Stimulated activated CD8-positive, alpha-beta memory T cell treated with anti-CD3 and anti-CD28 coated beads, Interleukin-2, amount 100 ng/mL, for 48 hours (primary cell): ENCODE measurements at places on chromosomes 4 and X.

GRCh38 chr4:130542953-130543352 lies 1447.0 kb downstream of the C4orf33 start:
- no peak for DNase-seq

DNA sequence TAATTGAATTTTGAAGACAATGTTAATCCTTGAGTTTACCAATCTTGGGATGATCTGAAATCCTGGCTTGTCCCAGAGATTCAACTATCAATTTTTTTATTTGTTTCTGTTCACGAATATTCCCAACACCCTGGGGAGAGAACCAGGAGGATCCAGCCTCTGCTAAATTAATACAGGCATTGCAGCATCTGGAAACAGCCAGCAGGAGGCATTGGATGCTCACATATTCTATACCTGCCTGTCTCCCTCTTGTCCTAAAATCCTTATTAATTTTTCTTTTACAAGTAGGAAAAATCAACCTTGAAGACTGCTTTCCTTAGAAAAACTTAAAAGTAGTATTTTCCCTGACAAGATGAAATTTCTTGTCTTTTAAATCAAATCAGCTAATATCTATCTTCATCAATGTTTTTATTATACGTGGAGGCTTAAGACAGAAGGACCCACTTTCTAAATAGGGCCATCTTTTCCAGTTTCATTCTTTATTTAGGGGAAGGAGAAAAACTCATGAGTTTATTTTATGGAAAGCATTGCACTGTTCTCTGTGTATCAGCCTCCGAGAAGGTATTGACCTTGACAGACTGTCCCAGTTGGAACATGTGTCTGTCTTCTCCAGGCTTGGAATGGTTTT lies 102.4 kb downstream of the CLNK start:
- DNase-seq: no peak

- no peak for DNase-seq
Measured at GRCh38 chr4:8739317-8739716, 132.3 kb downstream of the HMX1 start.

- no peak for DNase-seq
Measured at GRCh38 chr4:174255786-174256185, 27.7 kb downstream of the FBXO8 start.

DNA sequence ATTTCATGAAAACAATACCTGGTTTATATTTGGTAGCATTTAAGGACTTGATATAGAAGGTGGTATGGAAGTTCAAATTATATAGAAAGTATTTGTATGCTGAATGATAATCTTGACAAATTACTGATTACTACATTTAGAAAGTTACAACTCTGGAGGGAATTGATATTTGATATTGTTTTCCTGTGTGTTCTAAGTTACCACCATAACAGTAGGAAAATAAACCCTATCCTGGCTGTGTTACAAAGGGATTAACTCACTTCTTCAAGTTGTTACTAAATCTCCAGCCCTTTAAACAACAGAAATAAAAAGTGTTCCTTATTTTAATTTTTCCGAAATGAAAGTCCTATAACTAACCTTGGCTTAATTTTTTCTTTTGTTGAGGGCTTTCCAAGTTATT lies 36.6 kb downstream of the FHL1 start:
- no peak for DNase-seq

DNA sequence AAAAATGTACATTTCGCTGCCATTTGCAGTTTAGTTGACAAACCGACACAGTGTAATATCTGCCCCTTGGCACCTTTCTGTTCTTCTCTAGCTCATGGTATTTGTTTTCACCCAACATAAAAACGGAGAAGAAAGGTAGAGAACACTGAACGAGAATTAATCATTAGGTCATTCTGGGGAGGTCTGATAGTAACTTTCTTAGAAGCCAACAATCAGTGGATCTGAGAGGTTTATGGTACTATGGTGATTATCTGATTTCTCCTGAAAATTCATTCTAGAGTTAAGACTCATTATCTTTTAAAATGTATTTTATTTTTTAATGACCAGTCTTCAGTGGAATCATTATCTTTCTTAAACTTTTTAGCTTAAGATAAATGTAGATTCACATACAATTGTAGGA lies 8.5 kb downstream of the RAPGEF2 start:
- DNase-seq: no peak

- DNase-seq: no peak
Measured at GRCh38 chrX:87160435-87161010, 357.1 kb upstream of the KLHL4 start.

- no peak for DNase-seq
Measured at GRCh38 chrX:84099120-84099519, 88.9 kb downstream of the RPS6KA6 start.

GRCh38 chrX:24243188-24243587 lies 70.7 kb downstream of the SUPT20HL2 start:
- no peak for DNase-seq

DNA sequence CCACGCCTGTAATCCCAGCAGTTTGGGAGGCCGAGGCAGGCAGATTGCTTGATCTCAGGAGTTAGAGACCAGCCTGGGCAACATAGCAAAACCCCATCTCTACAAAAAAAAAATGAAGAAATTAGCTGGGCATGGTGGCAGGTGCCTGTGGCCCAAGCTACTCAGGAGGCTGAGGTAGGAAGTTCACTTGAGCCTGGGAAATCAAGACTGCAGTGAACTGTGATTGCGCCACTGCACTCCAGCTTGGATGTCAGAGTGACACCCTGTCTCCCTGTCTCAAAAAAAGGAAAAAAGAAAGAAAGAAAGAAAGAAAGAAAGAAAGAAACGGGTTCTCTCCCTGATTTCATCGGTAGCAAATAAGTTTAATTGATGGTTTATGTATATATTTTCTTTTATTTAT lies 64.6 kb upstream of the ESX1 start:
- DNase-seq: no peak

- no peak for DNase-seq
Measured at GRCh38 chrX:130376077-130376476, 9.4 kb downstream of the GPR119 start.

DNA sequence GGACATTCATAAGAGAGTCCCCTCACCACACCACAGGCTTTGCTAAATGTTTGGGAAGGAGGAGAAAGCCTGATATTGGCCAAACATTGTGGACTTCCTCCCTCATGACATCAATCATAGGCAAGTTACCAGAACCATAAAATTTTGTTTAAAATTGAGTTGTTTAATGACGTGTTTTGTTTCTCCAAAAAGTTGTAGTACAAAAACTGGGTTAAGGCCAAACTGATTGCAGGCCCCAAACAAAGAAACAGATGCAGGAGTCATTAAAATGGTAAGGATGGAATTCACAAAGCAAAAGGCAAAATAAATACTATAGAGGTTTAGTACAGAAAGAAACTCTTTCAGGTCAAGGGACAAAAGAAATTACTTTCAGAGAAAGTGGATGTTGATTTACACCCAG lies 3.9 kb upstream of the ODAM start:
- no peak for DNase-seq

DNA sequence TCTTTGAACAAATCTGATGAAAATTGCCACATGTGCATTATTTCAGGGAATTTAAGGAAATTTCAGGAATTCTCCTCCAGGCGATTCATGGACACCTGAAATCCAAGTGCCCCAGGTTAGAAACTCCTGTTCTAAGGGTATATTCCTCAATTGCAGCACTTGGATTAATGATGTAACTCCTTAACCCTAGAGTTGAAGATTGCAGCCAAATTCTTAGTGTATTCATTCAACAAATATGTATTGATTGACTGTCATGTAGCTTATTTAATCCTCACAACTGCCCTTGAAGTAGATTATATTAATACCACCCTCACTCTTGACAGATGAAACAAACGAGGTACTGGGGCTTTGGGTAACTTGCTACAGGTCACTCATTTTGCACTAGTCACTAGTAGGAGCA lies 11.3 kb downstream of the CETN2 start:
- DNase-seq: no peak

GRCh38 chr4:20698820-20699219 lies 1.4 kb upstream of the PACRGL start:
- no peak for DNase-seq

- no peak for DNase-seq
Measured at GRCh38 chr4:185039508-185040273, 21.4 kb downstream of the HELT start.

DNA sequence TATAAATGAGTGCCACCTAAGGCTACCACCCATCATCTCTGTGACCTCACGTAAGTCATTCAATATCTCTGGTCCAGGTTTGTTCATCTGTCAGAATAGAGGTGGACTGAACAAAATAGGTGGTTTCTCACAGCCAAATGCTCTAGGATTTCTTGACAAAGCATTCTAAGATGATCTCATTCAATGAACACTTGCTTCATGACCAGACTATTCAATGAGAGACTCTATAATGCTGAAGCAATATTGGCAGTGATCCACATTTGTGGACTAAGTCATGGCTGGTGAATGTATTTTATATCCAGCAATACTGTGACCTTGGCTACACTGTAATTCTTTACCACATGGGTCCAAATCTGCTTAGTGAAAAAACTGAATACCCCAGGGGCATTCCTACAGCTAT lies 37.9 kb downstream of the LDB2 start:
- DNase-seq: no peak

DNA sequence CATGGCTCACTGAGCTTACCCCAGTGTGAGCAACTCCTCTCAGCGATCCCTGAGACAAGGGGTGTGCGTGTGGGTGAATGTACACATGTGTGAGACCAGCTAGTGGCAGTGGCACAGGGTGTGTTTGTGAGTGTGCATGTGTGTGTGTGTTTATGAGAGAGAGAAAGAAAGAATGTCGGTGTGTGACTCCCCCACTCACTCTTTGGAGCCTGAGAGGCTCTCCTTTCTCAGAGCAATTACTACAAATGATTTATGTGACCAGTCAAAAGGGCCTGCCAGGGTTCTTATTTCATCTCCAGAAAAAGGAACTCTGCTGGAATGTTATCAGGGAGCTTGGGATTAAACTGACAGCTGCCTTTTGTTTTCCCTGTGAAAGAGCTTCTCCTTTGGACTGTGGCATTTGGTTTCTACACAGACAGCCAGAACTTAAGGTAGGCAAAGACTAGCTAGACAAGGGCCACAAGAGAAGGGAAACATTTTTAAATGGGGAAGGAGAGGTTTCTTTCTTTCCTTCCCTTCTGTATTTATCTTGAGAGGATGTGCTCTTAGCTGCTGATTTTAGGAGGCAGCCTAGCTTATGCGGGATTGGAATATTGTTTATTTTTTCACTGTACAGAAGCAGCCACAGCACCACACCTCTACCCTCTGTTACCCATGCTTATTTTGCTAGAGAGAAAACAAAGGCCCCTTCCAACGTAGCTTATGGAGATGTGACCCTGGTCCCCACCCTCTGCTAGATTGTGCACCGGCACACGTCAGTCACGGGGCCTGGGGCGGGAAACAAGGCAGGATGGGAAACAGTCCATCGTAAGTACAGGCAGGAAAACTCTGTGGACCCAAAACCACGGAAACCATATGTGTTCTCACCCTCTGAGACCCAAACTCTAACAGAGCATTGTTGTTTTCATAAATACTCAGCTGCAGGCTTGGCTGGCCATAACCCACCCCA lies 143.5 kb downstream of the MGST2 start:
- no peak for DNase-seq

- no peak for DNase-seq
Measured at GRCh38 chr4:104596189-104596588, 101.5 kb upstream of the CXXC4 start.

DNA sequence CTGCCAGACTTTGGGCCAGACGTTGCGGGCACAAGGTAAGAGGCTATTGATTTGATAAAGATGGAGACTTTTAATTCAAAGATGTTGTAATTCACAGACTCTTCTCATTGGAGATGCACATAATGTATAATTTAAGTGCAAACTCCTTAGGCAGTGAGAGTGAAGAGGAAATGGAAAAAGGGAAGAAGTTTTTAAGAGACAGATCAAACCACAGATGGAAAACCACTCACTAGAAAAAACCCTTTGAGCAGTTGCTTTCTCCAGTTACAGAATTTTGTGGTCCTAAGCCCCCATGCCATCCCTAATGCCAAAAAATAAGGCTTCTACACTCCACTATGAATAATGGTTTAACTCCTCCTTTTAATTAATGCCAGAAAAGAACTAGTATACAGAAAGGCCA lies 977.1 kb upstream of the PRKX start:
- DNase-seq: no peak

DNA sequence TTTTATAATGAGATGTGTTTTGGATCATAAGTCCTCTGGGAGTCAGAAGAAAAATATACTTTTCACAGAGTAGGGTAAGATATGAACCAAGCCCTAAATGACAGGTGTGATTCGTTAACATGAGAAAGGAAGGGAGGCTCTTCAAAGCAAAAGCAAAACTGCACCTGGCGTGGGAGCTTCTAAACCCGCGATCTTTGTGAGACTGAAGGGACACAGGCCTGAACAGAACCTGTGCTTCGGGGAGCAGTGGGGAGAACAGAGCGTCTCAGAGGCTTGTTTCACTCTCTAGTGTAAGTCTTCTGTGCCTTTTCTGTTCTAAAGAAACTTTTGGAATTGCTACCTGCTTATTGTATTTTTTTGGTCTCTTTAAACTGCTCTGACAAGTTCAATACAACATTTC lies 30.2 kb upstream of the CYP4V2 start:
- DNase-seq: no peak

DNA sequence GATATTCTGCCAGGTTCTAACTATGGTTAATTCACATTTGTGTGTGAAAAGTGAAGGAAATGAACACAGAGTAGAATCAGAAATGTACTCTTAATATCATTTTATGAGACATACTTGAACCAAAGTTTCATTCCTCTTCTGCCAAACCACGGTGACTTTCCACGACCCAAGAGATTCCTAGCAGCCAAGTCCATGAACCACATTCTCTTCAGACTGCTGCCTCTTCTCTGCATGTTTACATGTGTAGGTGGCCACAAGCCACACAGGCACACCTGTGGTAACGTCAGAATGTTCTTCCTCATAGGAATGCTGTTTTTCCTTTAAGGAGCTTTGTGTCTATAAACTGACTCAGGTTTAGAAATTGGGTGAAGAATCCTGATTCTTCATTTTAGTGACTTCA lies 1411.2 kb downstream of the RAPGEF2 start:
- DNase-seq: no peak

DNA sequence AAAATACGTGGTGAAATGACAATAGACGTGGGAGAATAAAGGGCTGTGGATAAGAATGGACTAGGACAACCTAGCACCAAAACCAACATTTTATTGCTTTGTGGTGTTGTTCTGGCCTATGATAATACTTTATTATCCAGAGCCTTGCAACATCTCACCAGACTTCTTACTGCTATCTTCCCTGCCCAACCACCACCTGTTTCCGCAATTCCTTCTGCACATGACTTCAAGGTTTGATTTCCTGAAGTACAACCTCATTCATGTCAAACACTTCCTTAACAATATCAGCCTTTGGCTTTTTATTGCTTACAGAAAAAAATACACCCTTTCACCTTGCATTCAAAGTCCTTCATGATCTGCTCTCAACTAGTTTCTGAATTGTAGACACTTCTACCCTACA lies 84.8 kb downstream of the RTL3 start:
- no peak for DNase-seq

DNA sequence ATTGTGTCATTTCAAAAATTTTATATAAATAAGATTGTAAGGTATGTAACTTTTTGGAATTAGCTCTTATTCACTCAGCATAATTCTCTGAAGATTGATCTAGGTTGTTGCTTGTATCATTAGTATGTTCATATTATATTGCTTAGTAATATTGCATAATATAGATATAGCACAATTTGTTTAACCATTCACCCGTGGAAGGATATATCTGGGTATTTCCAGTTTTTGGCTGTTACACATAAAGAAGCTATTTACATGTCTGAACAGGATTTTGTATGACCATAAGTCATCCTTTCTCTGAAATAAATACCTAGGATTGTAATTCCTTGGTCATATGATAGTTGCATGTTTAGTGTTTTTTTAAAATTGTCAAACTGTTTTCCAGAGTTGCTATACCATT lies 82.5 kb downstream of the CPEB2 start:
- DNase-seq: no peak

GRCh38 chr4:155629956-155630355 lies 36.7 kb upstream of the GUCY1A1 start:
- DNase-seq: no peak
